Esophagus squamous epithelium (tissue), 5 donors: ENCODE measurements at places on chromosomes 5 and 9.

GRCh38 chr5:38651806-38652205 lies 95.4 kb upstream of the LIFR start:
- DNase-seq = no peak

GRCh38 chr9:77982581-77983319 lies 48.9 kb downstream of the GNAQ start:
- DNase-seq = no peak

GRCh38 chr5:154189256-154189818 lies 1.2 kb upstream of the GALNT10 start:
- DNase-seq = no peak

DNA sequence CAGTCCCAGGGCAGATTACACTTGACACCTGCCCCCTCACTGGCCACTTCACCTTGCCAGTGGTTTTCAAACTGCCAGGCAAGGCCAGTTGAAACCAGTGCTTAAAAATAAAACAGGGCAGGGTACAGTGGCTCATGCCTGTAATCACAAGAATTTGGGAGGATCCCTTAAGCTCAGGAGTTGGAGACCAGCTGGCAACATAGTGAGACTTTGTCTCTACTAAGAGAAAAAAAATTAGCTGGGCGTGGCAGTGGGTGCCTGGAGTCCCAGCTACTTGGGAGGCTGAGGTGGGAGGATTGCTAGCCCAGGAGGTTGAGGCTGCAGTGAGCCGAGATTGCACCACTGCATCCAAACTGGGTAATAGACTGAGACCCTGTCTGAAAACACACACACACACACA lies 58.1 kb downstream of the ROPN1L start:
- no peak for DNase-seq

- no peak for DNase-seq
These were observed 219.8 kb downstream of the SLIT3 start for GRCh38 chr5:169081000-169081724.

- DNase-seq = no peak
These were observed 141.4 kb downstream of the PLK2 start for GRCh38 chr5:58318468-58318867.

- DNase-seq = no peak
These were observed 146.5 kb downstream of the AOPEP start for GRCh38 chr9:94872891-94873511.

GRCh38 chr9:84778570-84778969 lies 109.0 kb downstream of the NTRK2 start:
- DNase-seq = no peak

DNA sequence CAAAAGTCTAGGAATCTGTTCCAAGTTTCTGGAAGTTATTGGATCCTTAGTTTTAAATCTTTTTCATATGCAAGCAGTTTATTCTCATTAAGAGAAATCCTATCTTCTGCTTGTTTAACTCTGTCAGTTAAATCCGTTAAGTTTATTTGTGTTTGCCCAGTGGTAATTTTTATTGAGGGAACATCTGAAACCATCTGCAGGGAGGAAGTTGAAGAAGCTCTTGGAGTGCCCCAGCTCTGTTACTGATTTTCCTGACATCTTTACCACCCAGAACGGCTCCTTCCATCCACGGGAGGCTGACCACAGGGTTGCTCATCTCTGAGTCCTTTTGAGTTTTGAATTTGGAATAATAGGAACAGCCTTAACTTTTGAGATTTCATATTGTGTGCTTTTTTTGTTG lies 99.9 kb upstream of the ZNF618 start:
- DNase-seq = no peak

- DNase-seq = no peak
These were observed 561.1 kb downstream of the EBF1 start for GRCh38 chr5:158538506-158539074.

GRCh38 chr5:74667396-74667795 lies 17.6 kb upstream of the HEXB start:
- no peak for DNase-seq

- no peak for DNase-seq
These were observed 677.7 kb upstream of the MEF2C start for GRCh38 chr5:89560696-89561095.

DNA sequence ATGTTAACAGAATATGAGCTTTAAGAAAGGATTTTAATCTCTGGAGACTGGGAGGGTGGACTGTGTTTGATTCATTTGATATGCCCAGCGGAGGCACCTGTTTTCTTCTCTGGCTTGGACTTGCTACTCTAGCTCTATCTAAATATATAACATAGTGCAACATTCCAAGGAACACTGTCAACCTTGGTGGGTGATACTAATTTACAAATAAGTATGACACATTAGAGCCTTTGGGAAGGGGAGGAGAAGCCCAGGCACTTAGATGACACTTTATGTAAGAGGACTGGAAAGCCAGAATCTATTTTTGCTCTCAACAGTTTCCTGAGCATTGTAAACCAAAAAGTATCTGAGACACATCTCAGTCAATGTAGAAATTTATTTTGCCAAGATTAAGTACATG lies 83.4 kb upstream of the SHISAL2B start:
- no peak for DNase-seq

DNA sequence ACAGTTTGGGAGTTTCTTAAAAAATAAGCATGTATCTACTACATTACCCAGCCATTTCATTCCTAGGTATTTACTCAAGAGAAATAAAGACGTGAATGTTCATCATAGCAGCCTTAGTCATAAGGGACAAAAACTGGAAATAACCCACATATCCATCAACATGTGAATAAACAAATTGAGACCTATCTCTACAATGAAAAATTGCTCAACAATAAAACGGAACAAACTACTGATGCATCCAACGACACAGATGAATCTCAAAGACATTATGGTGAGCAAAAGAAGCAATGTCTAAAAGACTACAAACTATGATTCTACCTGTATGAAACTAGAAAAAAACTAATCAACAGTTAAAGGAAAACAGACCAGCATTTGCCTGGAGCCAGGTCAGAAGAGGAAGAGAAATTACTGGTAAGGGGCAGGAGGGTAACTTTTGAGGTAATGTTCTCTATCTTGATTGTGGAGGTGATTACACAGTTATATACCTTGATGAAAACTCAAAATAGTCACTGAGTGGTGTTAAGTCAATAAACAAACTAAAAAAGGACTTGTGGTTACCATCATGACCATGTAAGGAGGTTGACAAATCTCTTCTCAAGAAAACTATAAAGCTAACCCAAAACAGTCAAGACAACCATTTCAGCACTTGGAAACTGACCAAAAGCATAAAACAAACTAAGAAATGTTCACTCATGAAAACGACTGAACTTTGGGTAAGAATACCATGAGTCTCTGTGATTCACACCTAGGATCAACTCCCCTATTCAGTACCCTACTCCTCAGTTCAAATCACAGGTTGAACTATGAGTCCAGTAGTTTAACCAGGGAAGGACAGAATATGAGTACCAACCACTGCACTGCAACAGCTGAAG lies 10.4 kb downstream of the UIMC1 start:
- DNase-seq = no peak

- no peak for DNase-seq
These were observed 36.4 kb upstream of the TNFAIP8 start for GRCh38 chr5:119319401-119319800.
